Sigmoid colon (tissue), 7 donors: ENCODE measurements at places on chromosomes 5 and 9. TPM values are rescaled to one million over a fixed set of nuclear protein-coding genes. Genes with fewer than 3 reads are reported as not detected.

TMEM252 gene
- not detected for total RNA-seq

SPATA6L gene
- 1.4 TPM for total RNA-seq

ITGA2 gene
- total RNA-seq = 1.4 TPM

TMEM215 gene
- total RNA-seq = not detected

SLC34A3 gene
- not detected for total RNA-seq
